B cell (primary cell): ENCODE measurements at places on chromosomes 3 and 15. TPM values are rescaled to one million over a fixed set of nuclear protein-coding genes. Genes with fewer than 3 reads are reported as not detected.

- H3K4me3 ChIP-seq: no peak overlapping the region
- H3K4me1 ChIP-seq: peaks cover 13% of the 10 kb centered on the region
- H3K36me3 ChIP-seq: no peaks in the 10 kb centered on the region
- DNase-seq: no peak
- no peak overlapping the region for H3K27ac ChIP-seq
Measured at GRCh38 chr3:177811835-177812234, 614.6 kb upstream of the TBL1XR1 start.

DNA sequence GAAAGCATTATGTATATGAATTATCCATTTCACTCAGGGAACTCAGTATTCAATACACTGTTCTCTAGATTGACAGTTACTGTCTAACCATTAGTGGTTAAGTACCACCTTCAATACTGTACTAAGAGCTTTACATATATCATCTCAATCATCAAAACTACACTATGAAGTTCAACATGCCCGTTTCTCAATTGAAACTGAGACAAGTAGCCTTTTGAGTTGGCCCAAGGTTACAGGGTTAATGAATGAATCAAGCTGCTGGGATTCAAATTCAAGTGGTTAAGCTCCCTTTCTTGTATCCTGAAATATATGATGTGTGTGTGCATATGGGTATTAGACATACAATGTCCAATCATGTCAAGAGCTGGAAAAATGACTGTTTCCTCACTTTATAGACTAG is 5.8 kb downstream of the TASOR start:
- no peak overlapping the region for H3K4me3 ChIP-seq
- H3K27ac ChIP-seq: no peak overlapping the region
- H3K27me3 ChIP-seq: no peaks in the 10 kb centered on the region
- DNase-seq: no peak
- peaks cover 22% of the 10 kb centered on the region for H3K4me1 ChIP-seq

- H3K4me1 ChIP-seq: no peaks in the 10 kb centered on the region
- DNase-seq: no peak
- no peak overlapping the region for H3K4me3 ChIP-seq
- no peak overlapping the region for H3K27ac ChIP-seq
- no peaks in the 10 kb centered on the region for H3K36me3 ChIP-seq
Measured at GRCh38 chr3:61666615-61667330, 105.4 kb downstream of the PTPRG start.

DNA sequence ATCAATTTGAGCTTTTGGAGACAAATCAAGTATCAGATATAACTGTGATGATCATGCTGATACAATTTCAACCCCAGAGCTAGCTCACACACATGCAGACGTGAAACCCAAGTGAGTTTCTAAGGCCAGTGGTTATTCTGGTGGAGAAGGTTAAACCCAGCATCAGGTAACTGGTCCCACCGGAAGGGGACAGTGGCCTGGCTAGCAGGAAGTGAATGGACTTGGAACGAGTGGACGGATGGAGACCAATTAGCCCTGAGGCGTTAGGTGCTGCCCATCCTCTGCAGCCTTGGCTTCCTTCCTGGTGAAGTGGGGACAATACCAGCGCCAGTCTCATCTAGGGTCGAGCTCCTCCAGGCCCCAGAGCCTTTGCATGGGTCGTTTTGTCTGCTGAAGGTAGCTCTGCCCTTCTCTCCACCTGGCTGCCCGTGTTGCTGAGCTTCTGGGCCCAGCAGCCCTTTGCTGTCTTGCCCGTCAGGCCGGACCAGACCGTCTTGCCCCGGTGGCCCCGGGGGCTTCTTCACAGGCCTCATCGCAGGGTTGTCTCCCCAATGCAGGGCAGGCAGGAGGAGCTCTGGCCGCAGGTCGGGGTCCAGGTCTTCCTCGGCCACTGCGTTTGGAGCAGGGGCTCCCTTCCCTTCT is 915 bp upstream of the KCTD6 start:
- no peaks in the 10 kb centered on the region for H3K27me3 ChIP-seq
- H3K4me3 ChIP-seq: peak overlapping the region; percentile 18
- peak overlapping the region; percentile 42 for H3K27ac ChIP-seq
- no peak for DNase-seq

- peaks cover 9% of the 10 kb centered on the region for H3K4me1 ChIP-seq
- no peaks in the 10 kb centered on the region for H3K27me3 ChIP-seq
- H3K27ac ChIP-seq: no peak overlapping the region
- H3K4me3 ChIP-seq: no peak overlapping the region
- no peak for DNase-seq
Measured at GRCh38 chr3:16404349-16404895, 109.1 kb downstream of the RFTN1 start.

The CFAP92 gene
- polyA plus RNA-seq: not detected in 2 replicates

The CCR3 gene
- polyA plus RNA-seq: 0.13 and 0.19 TPM in 2 replicates

The OR4M2 gene
- polyA plus RNA-seq: not detected in 2 replicates

The CATSPER2 gene
- polyA plus RNA-seq: 6.7 and 7.9 TPM in 2 replicates
